ENCODE measurements at places on chromosomes 2 and 18.
A peak's percentile ranks its signal among the peaks of the same experiment; 100 is the strongest.

DNA sequence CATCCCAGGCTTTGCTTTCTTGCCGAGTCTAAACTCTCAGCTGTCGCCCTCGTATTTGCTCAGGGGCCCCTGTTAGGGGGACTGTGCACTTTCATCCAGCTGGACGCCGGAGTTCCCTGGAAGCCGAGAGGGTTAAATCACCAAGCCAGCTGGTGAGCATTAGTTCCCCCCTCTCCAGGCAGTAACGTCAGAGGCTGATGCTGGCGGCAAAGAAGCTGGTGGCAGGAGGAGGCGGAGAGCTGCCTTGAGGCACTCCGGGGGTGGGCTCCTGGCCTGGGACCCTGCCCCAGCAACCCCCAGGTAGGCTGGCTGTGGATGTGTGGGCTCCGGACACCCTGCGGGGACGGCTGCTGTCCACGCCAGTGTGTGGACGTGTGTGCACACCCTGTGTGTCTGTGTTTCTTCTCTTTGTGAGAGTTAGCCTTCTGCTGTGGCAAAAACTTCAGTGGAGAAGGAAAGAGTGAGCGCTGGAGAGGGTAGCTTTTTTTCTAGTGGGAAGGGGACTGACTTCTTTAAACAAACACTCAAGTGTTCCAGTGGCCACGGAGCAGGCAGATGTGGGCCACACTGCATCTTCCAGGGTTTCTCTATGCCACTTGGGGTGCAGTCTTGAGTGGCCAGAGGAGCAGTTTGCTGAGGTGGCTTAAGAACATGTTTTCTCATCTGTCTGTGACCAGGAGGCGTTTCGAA is 84.7 kb downstream of the GLI2 start:
- no peak for DNase-seq

- DNase-seq: no peak
Observed at GRCh38 chr2:121833358-121833723, 77.9 kb downstream of the TSN start.

DNA sequence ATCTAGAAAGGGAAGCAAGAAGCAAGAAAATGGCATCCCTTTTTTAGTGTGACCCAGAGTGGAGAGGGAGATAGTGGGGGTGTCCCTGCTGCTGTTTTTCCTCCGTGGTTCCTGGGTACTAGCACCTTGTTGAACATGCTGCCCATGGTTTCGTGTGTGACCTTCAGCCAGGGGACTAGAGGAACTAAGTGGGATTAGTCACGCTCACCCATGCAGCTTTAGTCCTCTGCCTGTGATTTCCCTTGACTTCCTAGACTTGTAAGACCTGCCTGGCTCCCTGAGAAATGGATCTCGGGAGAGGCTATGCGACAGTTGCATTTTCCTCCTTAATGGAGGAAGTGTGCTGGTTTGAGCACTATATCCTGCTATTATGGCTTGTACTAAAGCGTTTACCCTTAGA is 471.4 kb downstream of the DCDC2C start:
- no peak for DNase-seq

DNA sequence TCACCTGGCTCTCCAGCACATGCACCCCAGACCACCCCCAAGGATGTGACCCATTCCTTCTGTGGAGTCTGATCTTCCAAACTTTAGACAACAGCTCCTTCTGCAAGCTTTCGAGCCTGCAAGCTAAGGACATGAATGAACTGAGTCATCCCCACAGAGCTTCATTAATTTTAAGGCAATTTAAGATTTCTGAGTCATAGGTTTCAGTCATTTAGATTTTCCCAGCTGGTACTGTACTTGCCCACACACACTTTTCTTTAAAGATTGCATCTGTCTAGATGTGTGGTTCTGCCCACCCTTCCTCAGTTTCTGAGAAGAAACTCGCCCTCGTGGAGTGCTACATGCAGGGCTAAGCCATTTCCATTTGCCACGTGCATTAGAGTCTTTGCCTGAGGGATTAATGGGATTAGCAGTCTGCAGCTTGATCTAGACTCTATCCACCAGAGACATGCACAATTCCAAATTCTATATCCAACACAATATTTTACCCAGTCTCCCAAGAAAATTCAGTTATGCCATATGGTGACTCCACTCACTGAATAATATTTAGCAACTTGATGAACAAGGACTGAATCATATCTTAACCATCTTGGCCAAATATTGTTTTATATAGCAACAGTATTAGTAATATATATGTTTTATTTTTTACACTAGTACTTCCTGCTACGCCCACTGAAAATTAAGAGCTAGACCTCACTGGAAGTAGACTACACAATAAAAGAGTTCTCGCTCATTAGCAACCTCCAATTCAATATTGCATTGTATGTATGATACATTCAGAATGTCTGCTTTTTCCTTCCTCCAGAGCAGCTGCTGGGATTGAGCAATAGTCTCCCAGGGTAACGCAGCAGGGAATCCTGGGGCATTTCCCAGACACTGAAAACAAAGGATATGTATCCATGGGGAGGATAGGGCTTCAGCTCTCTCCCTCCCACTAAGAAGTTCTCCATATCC is 14.3 kb upstream of the TRIB2 start:
- DNase-seq: no peak

- no peak for DNase-seq
Observed at GRCh38 chr18:35917043-35917442, 55.4 kb upstream of the RMP24 start.

- DNase-seq: no peak
Observed at GRCh38 chr2:235532307-235532706, 38.5 kb downstream of the AGAP1 start.

DNA sequence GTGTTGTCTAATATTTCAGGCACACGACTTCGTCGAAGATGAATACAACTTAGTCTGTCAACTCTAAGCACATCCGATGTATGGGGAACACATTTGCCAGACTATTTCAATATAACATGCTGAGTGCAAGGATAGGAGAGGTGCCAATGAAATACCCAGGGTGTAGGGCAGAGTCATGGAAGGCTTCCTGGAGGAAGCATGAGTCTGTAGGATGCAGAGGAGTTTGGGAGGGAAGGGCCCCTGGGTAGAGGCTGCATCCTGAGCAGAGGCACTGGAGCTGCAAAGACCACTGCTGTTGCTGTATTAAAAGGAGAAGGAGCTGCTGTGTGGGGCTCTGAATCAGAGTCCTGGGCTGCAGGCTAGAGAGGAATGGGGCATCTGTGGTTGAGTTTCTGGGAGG is 89.9 kb downstream of the ASAP2 start:
- no peak for DNase-seq

DNA sequence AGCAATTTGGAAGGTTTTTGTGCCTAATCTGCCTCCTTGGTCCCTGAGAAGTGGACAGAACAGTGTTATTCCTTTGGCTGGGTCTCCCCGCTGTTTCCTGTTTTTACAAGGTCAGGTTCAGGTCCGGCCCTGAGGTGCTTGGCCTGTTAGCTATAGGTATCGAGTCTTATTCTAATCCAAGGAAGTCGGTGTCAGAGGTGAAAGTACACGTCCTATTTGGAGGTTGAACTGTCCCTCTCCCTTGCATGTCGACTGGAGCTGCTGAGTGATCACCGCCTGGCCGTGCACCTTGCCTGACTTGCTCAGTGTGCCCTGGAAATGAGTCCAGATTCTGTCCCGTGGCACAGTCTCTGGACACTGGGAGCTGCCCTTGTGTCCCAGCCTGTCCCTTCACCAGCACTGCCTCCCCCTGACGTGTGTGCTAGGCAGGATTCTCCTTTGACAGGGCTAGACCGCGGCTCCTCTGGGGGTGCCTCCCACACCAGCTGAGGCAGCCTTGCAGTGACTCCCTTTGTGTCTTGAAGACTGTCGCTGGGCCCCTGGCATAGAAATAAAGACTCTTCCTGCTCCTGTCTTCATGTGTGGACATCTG is 65.7 kb upstream of the RBM44 start:
- DNase-seq: no peak

GRCh38 chr18:23580677-23581367 is 5.5 kb downstream of the NPC1 start:
- no peak for DNase-seq

DNA sequence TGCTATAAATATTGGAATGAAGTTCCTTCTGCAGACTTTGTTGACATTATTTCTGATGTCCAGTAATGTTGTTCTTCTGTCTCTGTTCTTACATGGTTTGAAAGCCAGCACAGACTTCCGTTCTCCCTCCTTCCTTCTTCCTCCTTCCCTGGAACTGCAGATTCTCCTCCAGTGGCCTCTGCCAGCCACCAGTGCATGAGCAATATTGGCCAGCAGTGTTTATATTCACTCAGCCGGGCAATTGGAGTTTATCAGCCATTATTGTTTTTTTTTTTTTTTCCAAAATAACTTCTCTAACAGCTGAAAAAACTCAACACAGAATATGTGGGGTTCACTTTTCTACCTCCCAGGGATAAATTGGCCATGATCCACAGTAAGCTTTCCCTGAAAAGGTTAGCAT is 86.8 kb downstream of the ADCYAP1 start:
- no peak for DNase-seq

DNA sequence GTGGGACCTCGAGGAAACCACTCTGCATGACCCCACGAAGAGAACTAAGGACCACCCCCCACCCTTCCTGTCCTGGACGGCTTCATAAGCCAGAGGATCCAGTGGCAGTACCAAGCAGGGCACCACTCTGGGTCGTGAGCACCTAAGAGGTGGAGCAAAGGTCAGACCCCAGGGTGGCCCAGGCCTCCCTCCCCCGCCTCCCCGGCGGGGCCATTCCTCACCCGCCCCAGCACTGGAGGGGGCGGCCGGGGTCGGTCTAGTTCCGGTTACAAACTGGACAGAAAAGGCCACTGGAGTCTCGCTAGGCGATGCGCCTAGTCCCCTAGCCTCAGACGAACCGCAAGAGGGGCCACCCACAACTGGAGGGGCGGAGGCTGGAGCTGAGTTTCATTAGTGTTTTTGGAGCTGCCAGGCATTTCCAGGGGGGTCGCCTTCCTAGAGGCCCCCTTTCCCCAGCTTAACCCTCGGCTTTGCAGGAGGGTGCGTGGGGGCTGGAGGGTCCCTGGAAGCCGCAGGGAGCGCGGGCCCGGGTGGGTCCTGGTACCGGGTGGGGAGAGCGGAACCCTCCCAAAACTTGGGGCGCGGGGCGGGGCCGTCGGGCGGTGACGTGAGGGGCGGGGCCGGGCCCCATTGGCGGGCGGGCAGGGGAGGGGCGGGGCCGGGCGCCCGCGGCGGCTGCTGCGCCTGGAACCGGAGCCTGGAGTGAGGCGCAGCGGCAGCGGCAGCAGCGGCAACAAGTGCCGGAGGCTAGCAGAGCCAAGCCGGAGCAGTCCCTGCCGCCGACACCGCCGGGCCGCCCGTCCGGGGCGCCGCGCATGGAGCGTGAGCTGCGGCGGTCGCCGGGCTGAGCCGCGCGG is at the start of gene B3GNT2:
Gene B3GNT2 (plus strand): TSS at position 695 of the 857 bp plus-strand sequence. CDS start 26,106 bp downstream, outside the sequence.
- DNase-seq: peak; percentile 84

GRCh38 chr2:190867212-190867611 is 13.4 kb upstream of the GLS start:
- DNase-seq: no peak

DNA sequence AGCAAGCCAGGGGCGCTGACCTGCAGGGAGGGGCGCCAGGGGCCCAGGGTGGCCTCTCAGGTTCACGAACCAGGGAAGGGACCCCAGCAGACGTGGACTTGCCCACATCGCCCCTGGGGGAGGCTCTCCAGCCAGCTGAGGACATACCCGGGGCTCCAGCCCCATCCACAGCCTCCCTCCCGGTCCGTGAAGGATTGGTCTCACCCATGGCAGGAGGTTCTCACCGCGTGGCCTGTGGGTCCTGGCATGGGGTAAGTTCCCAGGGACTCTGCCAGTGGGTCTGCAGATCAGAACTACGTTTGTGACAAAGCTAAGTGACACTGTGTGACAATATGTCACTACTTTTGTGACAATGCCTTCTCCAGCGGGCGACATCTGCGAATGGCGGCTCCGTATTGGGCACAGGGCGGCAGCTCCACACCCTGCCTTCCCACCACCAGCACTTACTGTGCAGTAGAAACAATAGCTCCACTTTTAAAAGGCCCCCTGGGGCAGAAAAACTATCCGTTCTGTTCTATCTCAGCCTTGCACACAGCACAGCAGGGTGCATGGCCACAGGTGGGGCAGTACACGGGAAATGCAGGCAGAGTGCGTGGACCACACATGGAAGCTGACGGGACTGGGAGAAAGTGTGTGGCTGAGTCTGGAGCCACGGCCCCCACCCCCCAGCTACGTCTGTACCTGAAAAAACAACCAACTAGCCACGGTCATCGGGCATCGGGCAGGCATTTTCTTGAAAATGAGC is 65.2 kb upstream of the CTDP1 start:
- DNase-seq: no peak

GRCh38 chr2:28713577-28714298 is 37.9 kb upstream of the PPP1CB start:
- DNase-seq: no peak

DNA sequence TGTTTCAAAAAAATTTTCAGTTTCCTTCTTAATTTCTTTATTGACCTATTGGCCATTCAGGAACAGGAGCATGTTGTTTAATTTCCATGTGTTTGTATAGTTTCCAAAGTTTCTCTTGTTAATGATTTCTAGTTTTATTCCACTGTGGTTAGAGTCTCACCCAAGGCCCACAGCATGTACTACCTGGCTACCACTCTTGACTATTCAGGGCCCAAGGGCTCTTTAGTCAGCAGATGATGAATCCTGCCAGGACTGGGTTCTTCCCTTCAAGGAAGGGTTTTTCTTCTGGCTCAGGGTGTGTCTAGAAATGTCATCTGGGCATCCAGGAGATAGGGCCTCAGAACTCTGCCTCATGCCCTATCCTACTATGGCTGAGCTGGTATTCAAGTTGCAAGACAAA is 161.4 kb downstream of the PLCL1 start:
- DNase-seq: no peak

DNA sequence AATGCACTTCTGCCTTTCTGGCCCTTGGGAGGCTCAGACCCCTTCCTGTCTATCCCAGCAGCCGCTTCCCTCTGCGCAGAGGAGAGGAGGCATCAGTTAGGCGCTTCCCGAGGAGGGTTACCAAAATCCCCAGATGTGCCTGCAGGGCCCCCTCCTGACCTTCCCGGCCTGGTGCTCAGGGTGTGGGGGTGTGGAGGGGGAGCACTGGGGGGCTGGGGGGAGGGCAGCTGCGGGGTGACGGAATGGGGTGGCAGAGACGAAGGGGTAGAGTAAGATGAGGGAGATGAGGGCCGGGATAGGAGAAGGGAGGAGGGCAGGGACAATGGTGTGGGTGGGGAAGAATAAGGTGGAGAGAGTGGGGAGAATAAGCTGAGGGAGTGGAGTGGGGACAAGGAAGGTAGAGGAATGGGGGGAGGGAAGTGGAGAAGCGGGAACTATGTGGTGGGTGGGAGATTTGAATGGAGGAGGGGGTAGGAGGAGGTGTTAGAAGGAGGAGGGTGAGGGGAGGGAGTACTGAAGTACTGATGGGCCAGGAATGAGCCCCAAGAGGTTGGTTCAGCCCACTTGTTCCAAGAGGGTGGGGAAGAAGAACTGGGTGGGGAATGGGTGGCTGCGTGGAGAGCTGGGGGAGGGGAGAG is 6.5 kb upstream of the ZAP70 start:
- no peak for DNase-seq
